ENCODE measurements at places on chromosomes 2 and 18.

DNA sequence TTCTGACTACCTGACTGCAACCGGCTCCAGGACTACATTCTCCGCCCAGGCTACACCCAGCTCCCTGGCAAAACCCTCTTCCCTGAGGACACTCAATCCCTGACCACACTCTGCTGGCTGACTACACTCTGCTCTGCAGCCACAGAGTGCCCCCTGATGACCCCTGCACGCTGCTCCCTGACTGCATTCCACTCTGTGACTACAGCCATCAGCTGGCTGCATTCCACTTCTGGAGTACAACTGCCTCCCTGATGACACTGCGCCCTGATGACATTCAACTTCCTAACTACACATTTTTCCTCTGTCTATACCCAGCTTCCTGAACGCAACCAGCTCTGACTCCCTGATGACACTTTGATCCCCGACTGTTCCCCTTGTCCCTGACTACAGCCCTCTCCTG lies 71.3 kb upstream of the NRXN1 start:
- DNase-seq = peak; percentile 83

DNA sequence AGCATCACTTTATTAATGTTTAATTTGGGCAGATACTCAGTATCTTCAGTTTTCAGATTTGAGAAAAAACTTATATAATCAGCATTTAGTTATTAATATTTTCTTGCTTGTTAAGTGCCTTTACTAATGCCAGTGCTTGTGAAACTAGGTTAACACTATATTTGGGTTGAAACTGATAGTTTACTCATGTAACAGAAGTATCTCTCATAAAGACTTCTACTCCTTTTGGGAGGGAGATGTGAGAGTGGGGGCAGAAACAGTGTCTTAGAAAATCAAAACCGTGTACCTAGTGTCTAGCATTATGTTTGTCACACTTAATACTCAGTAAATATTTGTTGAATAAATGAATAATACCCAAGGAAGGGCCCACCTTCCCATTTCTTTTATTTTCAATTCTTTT lies 129.5 kb downstream of the MSTN start:
- DNase-seq = no peak

- DNase-seq = no peak
Observed at GRCh38 chr18:71079606-71080005, 790.8 kb downstream of the SOCS6 start.

DNA sequence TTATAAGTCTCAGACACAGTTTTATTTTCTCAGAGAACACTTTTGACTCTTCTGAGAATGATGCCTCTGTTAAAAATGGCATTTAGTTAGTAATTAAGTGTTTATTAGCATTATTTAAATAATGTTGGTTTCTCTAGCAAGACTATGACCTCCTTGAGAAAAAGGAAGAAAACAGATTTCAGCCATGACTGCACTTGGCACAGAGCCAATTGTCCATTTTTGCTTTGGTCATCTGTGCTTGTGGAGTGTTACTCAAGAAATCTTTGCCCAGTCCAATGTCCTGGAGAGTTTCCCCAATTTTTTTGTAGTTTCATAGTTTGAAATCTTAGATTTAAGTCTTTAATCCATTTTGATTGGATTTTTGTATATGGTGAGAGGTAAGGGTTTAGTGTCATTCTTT lies 1229.4 kb upstream of the FAM98A start:
- no peak for DNase-seq

DNA sequence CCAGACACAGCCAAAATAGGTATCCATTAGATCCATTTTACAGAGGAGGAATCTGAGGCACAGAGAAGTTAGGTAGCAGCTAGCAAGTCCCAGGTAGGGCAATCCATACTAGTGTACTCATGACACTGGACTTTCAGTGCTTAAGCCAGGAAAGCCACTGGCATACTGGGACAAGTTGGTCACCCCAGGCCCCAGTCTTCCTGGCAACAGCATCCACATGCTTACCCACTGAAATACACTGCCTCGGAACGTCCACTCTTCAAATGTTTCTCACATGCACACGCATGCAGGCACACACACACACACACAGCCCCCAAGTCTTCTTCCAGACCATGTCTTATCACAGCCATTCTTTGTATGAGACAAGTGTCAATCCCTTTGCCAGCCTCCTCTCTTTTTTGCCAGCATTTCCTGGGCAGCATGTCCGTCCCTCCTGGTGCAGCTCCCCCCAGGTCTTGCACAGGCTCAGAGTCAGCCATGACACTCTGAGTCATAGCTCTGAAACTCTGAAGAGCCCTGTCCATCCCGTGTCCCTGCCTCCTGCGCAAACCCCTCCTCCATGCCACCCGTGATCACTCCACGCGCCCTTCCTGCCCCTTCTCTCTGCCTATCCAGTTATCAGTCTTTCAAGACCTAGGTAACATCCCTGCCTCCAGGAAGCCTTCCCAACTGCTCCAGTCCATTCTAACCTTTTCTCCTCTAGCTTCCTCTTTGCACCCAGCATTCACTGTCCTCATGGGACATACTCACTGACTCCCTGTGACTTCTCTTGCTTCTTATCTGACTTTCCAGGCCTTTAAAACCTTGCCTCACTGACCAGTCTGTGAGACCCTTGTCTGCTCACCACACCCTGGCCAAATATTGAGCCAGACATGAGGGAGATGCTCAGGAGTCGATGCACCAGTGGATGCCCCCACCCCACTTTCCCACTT lies 10.9 kb upstream of the TEX261 start:
- peak; percentile 7 for DNase-seq

DNA sequence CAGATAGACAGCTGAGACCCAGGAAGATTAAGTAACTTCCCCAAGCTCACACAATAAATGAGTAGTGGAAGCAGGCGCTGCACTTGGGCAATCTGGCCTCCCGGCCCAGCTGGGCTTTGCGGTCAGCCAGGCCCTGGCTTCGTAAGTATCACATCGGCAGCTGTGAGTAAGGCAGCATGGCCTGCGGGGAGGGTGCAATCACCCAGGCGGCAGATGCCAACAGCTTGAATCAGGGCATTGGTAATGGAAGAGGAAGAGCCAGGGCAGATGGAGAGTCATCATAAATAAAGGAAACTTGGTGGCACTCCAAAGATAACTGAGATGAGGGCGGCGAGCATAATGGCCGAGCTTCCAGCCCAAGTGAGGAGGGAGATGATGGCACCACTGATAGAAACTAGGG lies 217.9 kb upstream of the PID1 start:
- peak; percentile 99 for DNase-seq
